Mesenchymal stem cell (in vitro differentiated cells and primary cell): ENCODE measurements at places on chromosomes 6 and 20.

GRCh38 chr6:127924031-127924430 lies 23.2 kb upstream of the THEMIS start:
- no peak for DNase-seq
- H3K4me1 ChIP-seq: no peaks in the 10 kb centered on the region
- no peak overlapping the region for H3K4me3 ChIP-seq
- H3K27ac ChIP-seq: no peak overlapping the region
- H3K36me3 ChIP-seq: no peaks in the 10 kb centered on the region

DNA sequence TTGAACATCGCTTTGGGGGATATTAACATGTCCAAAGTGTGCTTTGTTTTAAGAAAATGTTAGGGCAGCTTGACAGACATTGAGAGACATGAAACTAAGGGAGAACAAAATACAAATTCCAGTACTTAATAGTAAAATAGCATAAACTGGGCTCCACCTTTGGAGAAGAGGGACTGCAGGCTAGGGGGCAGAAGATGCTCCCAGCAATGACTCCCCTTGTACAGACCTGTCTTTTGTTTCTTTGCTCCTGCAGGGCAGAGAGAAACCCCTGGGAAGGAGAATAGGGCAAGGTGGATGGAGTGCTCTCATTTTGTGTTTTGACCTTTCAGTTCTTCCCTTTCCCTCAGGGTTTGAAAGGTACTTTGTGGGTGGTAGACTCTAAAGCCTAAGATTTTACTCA lies 115.6 kb upstream of the PLCB4 start:
- no peaks in the 10 kb centered on the region for H3K4me1 ChIP-seq
- H3K4me3 ChIP-seq: no peak overlapping the region
- H3K36me3 ChIP-seq: no peaks in the 10 kb centered on the region

DNA sequence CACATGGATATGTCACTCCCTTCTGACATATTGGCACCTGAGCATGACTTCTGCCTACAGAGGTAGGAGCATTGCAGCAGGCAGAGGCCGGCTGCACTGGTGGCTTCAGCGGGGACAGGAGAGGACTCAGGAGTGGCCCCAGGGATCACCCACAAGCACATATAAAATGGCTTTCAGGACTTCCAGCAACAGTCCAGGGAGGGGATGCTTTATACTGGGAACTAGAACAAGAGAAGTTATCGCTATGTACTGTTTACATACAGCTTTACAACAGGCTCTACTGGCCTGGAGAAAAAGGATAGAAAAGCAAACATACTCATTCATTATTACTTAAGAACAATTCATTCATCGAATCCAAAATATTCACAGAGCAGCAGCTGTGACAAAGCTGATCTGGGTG lies 337.8 kb downstream of the THBS2 start:
- no peaks in the 10 kb centered on the region for H3K36me3 ChIP-seq
- no peak overlapping the region for H3K4me3 ChIP-seq
- H3K27me3 ChIP-seq: no peaks in the 10 kb centered on the region
- H3K27ac ChIP-seq: no peak overlapping the region
- no peaks in the 10 kb centered on the region for H3K4me1 ChIP-seq

DNA sequence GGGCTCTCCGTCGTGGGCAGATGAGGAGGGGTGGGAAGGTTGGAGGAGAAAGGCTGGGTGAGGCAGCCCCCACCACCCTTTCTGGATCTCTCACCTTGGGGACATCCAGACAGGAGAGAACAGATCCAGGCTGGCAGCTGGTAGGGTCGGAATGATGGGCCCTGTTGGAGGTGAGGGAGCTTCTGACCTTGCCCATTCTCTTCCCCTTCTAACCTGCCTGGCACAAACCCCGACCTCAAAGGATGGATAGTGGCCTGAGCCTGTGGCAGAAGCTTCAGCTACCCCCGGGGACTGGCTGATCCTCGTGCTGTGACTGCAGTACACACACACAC lies 6.0 kb upstream of the NPBWR2 start:
- H3K27me3 ChIP-seq: peaks cover 74% of the 10 kb centered on the region
- no peak for DNase-seq
- H3K4me1 ChIP-seq: peaks cover 3% of the 10 kb centered on the region
- H3K4me3 ChIP-seq: no peak overlapping the region
- no peaks in the 10 kb centered on the region for H3K36me3 ChIP-seq
- no peak overlapping the region for H3K27ac ChIP-seq

GRCh38 chr6:41608443-41609151 lies 29.7 kb upstream of the MDFI start:
- no peak overlapping the region for H3K27ac ChIP-seq
- H3K27me3 ChIP-seq: no peaks in the 10 kb centered on the region
- no peaks in the 10 kb centered on the region for H3K36me3 ChIP-seq
- peaks cover 2% of the 10 kb centered on the region for H3K4me1 ChIP-seq

GRCh38 chr6:52496631-52497030 lies 76.5 kb downstream of the EFHC1 start:
- H3K27ac ChIP-seq: no peak overlapping the region
- H3K4me3 ChIP-seq: no peak overlapping the region
- peaks cover 16% of the 10 kb centered on the region for H3K4me1 ChIP-seq
- no peak for DNase-seq
- H3K27me3 ChIP-seq: no peaks in the 10 kb centered on the region

- no peak for DNase-seq
- no peaks in the 10 kb centered on the region for H3K36me3 ChIP-seq
- H3K27ac ChIP-seq: no peak overlapping the region
Observed at GRCh38 chr6:168648240-168649125, 207.5 kb downstream of the SMOC2 start.

DNA sequence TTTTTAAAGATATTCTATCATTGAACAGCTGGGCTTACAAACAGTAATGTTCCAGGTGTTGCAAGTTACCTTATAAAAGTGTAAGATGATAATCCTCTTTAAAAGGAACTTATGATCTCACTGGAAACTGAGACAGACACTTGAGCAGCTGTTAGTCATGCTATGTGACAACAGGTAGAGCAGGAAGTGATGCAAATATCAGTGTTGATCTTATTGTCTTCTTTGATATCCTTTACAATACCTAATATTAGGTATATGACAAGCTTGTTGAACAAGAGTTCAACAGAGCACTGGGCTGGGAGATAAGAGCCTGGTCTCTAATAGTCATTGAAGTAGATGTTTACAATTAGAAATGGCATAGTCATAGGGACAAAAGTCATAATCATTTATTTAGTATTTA lies 150.0 kb downstream of the UBE3D start:
- H3K27me3 ChIP-seq: no peaks in the 10 kb centered on the region
- DNase-seq: no peak
- no peak overlapping the region for H3K4me3 ChIP-seq
- no peak overlapping the region for H3K27ac ChIP-seq

DNA sequence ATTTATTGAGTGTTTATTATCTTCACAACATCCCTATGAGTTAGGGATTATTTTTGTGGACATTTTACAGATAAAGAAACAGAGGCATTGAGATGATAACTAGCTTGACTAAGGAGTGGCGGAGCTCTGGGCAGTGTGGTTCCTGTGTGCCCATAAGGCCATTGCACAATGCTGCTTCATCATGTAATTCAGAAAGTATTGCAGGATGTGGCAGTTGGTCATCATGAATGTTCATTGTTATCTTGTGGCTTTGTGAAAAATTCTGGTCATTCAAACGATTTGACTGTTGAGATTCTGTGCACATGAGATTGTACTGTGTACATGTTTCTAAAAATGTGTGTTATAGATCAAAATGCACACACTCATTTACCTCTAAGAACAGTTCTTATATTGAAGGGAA lies 150.8 kb downstream of the ESR1 start:
- no peak for DNase-seq
- no peaks in the 10 kb centered on the region for H3K4me1 ChIP-seq
- H3K4me3 ChIP-seq: no peak overlapping the region
- no peaks in the 10 kb centered on the region for H3K36me3 ChIP-seq
- no peaks in the 10 kb centered on the region for H3K27me3 ChIP-seq

DNA sequence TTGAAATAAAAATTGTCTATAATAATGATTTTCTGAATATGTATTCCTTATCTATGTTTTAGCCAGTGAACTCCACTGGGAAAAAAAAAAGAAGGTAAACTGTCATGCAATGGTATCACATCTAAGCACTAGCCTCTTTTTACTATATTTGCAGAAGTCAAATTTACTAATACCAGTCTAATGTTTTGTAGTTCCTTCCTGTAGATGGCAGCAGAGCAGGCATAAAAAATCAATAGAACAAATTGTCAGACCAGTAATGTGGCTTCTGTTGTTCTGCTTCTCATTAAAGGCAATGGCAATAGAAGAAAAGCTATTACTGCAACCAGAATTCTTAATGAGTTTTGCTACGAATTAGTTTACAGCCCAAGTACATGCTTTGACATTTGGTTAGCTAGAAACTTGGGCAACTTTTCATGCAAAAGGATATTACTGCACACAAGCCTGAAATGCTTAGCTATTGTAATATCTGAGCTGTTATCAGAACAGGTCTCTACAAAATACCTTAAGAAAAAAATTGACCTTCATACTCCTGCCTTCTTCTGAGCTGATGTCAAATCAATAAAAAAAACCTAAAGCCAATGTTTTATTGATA lies 476.9 kb downstream of the KHDRBS2 start:
- H3K27me3 ChIP-seq: no peaks in the 10 kb centered on the region
- no peak overlapping the region for H3K27ac ChIP-seq
- no peaks in the 10 kb centered on the region for H3K4me1 ChIP-seq
- H3K36me3 ChIP-seq: no peaks in the 10 kb centered on the region
- H3K4me3 ChIP-seq: no peak overlapping the region
